ENCODE measurements at places on chromosomes 12 and 14. TPM values are rescaled to one million over a fixed set of nuclear protein-coding genes. Genes with fewer than 3 reads are reported as not detected.

Gene TNS2
- 4.3 TPM for total RNA-seq

Gene TMEM229B
- 2.2 TPM for total RNA-seq

GRCh38 chr12:24080465-24080864 lies 131.0 kb upstream of the SOX5 start:
- DNase-seq: no peak

- DNase-seq: no peak
Observed at GRCh38 chr14:54000341-54000811, 43.8 kb upstream of the BMP4 start.

GRCh38 chr12:83920821-83921547 lies 991.6 kb downstream of the SLC6A15 start:
- DNase-seq: no peak
